ENCODE measurements at places on chromosomes 12 and 14.

DNA sequence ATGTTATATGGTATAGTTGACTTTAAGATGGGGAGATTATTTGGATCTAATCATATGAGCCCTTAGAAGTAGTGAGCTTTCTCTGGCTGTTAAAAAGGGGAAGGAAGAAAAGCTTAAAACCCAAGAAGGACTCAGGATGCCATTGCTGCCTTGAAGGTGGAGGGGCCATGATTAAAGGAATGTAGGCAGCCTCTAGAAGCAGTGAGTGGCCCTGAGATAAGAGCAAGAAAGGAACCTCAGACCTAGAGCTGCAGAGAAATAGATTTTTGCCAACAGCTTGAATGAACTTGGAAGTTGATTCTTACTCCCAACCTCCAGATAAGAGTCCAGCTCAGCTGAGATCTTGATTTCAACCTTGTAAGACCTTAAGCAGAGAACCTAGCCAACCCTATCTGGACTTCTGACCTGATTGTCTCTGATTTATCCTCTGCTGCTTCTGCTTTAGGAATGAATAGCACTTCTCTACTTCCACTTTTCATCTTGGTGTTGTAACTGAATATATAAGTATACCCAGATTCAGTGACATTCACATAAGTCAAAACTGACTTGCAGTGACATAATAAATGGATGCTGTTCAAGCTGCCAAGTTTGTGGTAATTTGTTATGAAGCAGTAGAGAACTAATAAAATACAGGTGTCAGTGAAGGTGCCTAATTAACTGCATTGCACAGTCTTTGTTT lies 33.5 kb downstream of the RAD51B start:
- peaks cover 15% of the 10 kb centered on the region for H3K4me1 ChIP-seq
- H3K27me3 ChIP-seq: no peaks in the 10 kb centered on the region
- no peaks in the 10 kb centered on the region for H3K36me3 ChIP-seq
- no peak for DNase-seq
- peak overlapping the region; percentile 49 for H3K27ac ChIP-seq

DNA sequence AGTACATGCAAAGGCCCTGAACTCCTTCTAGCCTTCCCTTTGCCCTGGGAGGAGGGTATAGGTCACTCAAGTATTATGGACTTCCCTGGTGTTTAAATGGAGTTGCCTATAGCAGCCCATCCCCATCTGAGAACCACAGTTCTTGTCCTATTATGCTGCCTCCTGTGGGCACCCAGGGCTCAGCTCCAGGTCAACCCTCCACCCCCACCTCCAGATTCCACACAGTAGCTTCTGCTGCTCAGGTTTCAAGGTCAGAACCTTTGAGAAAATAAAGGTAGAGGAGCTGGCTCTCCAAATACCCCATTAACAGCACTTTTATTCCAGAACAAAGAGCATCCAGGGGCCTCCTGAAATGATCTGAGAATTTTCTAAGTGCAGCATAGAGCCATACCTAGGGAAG lies 57.4 kb downstream of the ACTN1 start:
- H3K4me1 ChIP-seq: no peaks in the 10 kb centered on the region
- H3K27me3 ChIP-seq: no peaks in the 10 kb centered on the region
- no peaks in the 10 kb centered on the region for H3K36me3 ChIP-seq
- H3K4me3 ChIP-seq: no peak overlapping the region

DNA sequence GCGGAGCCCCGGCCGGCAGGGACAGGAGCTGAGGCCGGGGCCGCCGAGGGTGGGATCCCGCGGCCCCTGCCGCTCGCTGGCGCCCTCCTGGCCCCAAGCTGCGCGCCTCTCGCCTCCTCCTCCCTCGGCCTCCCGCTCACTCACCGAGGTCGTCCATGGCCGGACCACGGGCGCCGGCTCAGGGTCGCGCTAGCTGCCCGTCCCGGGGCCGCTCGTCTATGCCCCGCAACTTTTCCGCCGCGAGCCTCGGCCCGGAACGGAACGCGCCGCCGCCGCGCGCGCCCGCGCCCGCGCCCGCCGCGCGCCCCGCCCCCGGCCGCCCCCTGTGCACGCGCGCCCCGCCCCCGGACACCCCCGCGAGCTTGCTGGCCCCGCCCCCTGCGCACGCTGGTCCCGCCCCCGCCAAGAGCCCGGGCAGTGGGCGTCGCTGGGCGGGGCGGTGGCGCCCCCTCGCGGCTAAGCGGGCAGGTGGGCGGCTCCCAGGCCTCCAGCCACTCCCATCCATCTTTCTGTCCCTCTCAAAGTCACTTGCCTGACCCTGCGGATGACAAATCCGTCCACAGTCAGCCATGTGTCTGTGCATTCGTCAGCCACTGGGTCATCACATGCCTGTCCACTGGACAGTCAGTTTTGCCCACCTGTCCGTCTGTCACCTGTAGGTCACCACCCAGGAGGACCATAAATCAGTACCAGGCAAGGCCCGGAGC lies at the start of gene PXN:
Gene PXN (minus strand): TSS at position 258 of the 707 bp plus-strand sequence. CDS start 101 bp downstream, at position 157.
- peak within 1 kb of the TSS; percentile 95 for H3K27ac ChIP-seq
- peaks cover 39% of the 10 kb centered on the region for H3K4me1 ChIP-seq
- H3K4me3 ChIP-seq: peak within 1 kb of the TSS; percentile 97
- DNase-seq: peak; percentile 91
- peaks cover 20% of the 10 kb centered on the region for H3K36me3 ChIP-seq

- no peak overlapping the region for H3K27ac ChIP-seq
- H3K4me1 ChIP-seq: no peaks in the 10 kb centered on the region
- H3K36me3 ChIP-seq: no peaks in the 10 kb centered on the region
Measured at GRCh38 chr12:115072712-115073111, 388.7 kb upstream of the TBX3 start.

GRCh38 chr12:67592228-67593011 lies 56.1 kb upstream of the DYRK2 start:
- peaks cover 44% of the 10 kb centered on the region for H3K4me1 ChIP-seq
- H3K27me3 ChIP-seq: no peaks in the 10 kb centered on the region
- H3K36me3 ChIP-seq: no peaks in the 10 kb centered on the region
- peak overlapping the region; percentile 73 for H3K4me3 ChIP-seq

GRCh38 chr14:105294142-105294597 lies 6.6 kb downstream of the BRF1 start:
- no peaks in the 10 kb centered on the region for H3K27me3 ChIP-seq
- peaks cover 32% of the 10 kb centered on the region for H3K4me1 ChIP-seq
- H3K36me3 ChIP-seq: peaks cover 22% of the 10 kb centered on the region
- peak overlapping the region; percentile 90 for H3K27ac ChIP-seq
- DNase-seq: peak; percentile 53

DNA sequence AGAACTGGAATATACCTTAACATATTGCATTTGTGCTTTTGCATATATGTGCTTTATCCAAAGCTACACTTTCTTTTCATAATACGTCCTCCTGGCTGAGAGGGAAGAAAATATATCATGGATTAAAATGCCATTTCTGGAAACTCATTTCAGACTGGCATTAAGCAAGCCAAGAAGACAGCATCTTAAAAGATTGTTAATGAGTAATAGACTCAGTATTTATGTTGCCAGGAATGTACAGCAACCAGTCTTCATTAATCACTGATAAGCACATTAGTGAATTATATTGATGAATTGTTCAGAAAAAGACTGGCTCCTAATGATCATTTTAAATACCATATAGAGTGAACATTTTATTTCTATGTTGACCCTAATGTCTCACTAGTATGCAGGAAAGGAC lies 134.9 kb upstream of the IFNG-AS1 start:
- no peak overlapping the region for H3K4me3 ChIP-seq
- DNase-seq: no peak
- H3K27ac ChIP-seq: no peak overlapping the region
- peaks cover 8% of the 10 kb centered on the region for H3K27me3 ChIP-seq

DNA sequence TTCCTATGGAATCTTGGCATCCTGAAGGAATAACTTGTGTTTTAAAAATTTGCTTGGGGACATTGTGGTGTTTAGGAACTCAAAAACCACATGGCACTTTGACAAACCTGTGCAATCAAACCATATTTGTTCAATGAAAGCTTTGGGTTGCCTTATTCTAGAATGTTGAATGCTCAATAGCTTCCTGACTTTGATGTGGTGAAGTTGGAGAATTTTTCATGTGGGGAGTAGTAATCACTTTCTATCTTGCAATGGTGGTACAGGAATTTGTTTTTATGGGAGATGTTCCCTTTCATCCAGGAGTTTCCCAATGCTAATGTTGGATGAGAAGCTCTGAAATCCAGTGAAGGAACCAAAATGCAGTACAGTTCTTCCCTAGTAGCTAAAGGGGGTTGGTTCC lies 42.2 kb upstream of the LDHB start:
- no peak overlapping the region for H3K27ac ChIP-seq
- H3K4me3 ChIP-seq: no peak overlapping the region
- DNase-seq: no peak
- no peaks in the 10 kb centered on the region for H3K27me3 ChIP-seq
- H3K4me1 ChIP-seq: peaks cover 3% of the 10 kb centered on the region
- no peaks in the 10 kb centered on the region for H3K36me3 ChIP-seq

GRCh38 chr12:74537126-74537706 lies 419 bp upstream of the ATXN7L3B start:
- DNase-seq: peak; percentile 15
- peak overlapping the region; percentile 96 for H3K4me3 ChIP-seq
- H3K4me1 ChIP-seq: peaks cover 51% of the 10 kb centered on the region
- peak overlapping the region; percentile 99 for H3K27ac ChIP-seq
- no peaks in the 10 kb centered on the region for H3K27me3 ChIP-seq

- H3K27ac ChIP-seq: peak overlapping the region; percentile 90
- peaks cover 12% of the 10 kb centered on the region for H3K36me3 ChIP-seq
Measured at GRCh38 chr14:68780358-68781160, 12.3 kb downstream of the ZFP36L1 start.
